H1 (cell line): ENCODE measurements at places on chromosomes 2 and 18.

DNA sequence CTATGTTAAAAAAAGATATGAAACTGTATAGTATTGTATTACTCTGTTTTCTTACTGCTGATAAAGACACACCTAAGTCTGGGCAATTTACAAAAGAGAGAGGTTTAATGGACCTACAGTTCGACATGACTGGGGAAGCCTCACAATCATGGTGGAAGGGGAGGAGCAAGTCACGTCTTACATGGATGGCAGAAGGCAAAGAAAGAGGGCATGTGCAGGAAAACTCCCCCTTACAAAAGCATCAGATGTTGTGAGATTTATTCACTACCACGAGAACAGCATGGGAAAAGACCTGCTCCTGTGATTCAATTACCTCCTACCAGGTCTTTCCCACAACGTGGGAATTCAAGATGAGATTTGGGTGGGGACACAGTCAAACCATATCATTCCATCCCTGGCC, 57.0 kb downstream of the NCOA1 start:
- H3K36me3 ChIP-seq, result no peaks in the 10 kb centered on the region
- no peaks in the 10 kb centered on the region for H3K4me1 ChIP-seq
- no peaks in the 10 kb centered on the region for H3K27me3 ChIP-seq
- no peak for DNase-seq
- H3K27ac ChIP-seq, result no peak overlapping the region
- H3K4me3 ChIP-seq, result no peak overlapping the region

- H3K36me3 ChIP-seq, result no peaks in the 10 kb centered on the region
- H3K27ac ChIP-seq, result no peak overlapping the region
- no peak for DNase-seq
- H3K4me1 ChIP-seq, result peaks cover 8% of the 10 kb centered on the region; the same call in 1 of the 2 replicates
These were observed 10.6 kb downstream of the MYO1B start for GRCh38 chr2:191255756-191256312.

- no peak overlapping the region for H3K27ac ChIP-seq
- no peaks in the 10 kb centered on the region for H3K4me1 ChIP-seq
- DNase-seq, result no peak
- no peaks in the 10 kb centered on the region for H3K27me3 ChIP-seq
- peaks cover 2% of the 10 kb centered on the region; the same call in 1 of the 2 replicates for H3K36me3 ChIP-seq
- H3K4me3 ChIP-seq, result no peak overlapping the region
These were observed 14.8 kb downstream of the MBD2 start for GRCh38 chr18:54209471-54210180.

- H3K4me3 ChIP-seq, result no peak overlapping the region
- H3K27ac ChIP-seq, result no peak overlapping the region
- no peaks in the 10 kb centered on the region for H3K27me3 ChIP-seq
- H3K36me3 ChIP-seq, result no peaks in the 10 kb centered on the region
These were observed 2.9 kb upstream of the ARPC2 start for GRCh38 chr2:218214116-218214515.

- DNase-seq, result no peak
- no peak overlapping the region for H3K4me3 ChIP-seq
- H3K27ac ChIP-seq, result no peak overlapping the region
- H3K4me1 ChIP-seq, result no peaks in the 10 kb centered on the region
These were observed 562.6 kb downstream of the SPAG16 start for GRCh38 chr2:213846856-213847255.

- H3K27ac ChIP-seq, result no peak overlapping the region
- no peaks in the 10 kb centered on the region for H3K4me1 ChIP-seq
- H3K4me3 ChIP-seq, result no peak overlapping the region
- no peak for DNase-seq
- H3K36me3 ChIP-seq, result no peaks in the 10 kb centered on the region
- H3K27me3 ChIP-seq, result no peaks in the 10 kb centered on the region
These were observed 221.8 kb upstream of the OSR1 start for GRCh38 chr2:19580264-19580663.

DNA sequence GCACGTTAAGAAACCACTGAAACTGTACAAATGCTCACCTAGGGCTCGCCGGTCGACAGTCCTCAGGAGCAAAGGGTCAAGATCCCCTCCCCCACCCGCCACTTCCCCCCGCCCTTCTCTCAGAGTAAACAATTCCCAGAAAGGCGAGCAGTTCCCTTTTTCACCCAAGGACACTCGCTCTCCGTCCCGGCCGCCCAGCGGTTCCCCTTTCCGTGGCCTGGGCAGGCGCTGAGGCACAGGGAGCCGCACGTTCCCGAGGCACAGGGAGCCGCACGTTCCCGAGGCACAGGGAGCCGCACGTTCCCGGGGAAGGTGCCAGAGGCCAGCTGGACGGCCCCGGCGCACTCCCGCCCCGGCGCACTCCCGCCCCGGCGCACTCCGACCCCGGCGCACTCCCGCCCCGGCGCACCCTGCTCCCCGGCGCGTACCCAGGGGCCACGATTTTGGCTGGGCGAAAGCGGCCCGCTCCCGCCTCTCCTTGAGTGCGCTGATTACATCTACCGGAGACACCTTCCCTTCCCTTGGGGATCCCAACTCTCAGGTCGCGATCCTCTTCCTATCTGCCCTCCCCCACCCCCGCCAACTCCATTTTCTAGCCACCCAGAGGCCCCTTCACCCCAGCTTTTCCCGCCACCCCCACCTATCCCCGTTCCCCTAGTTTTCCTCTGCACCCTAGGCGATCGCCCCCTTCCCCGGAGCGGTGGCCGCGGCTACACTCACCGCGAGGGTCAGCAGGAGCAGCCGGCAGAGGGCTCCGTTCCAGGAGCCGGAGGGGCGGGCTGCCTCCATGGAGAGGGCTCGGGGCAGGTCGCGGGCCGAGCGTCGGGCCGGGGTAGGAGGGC, 817 bp downstream of the DSC2 start:
- H3K27me3 ChIP-seq, result no peaks in the 10 kb centered on the region
- H3K27ac ChIP-seq, result peak overlapping the region; percentile 90
- DNase-seq, result no peak
- no peaks in the 10 kb centered on the region for H3K36me3 ChIP-seq

DNA sequence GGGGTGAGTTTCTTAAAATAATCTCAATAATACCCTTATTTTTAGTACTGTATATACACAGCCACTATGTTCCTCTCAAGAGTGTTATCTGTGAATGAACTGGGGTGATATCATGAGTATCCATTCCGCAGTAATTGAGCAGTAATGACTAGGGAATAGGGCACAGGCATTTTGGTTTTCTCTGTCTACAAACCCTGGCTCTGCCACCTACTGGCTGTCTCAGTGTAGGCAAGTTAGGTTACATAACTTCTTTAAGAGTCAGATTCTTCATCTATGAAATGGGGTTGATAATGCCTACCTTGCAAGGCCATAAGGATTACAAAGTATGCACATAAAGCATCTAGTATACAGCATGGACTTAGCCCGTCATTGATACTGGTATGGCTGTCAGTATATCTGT, 555.8 kb downstream of the NRXN1 start:
- H3K36me3 ChIP-seq, result no peaks in the 10 kb centered on the region
- no peaks in the 10 kb centered on the region for H3K27me3 ChIP-seq
- H3K4me1 ChIP-seq, result no peaks in the 10 kb centered on the region
- no peak overlapping the region for H3K27ac ChIP-seq

DNA sequence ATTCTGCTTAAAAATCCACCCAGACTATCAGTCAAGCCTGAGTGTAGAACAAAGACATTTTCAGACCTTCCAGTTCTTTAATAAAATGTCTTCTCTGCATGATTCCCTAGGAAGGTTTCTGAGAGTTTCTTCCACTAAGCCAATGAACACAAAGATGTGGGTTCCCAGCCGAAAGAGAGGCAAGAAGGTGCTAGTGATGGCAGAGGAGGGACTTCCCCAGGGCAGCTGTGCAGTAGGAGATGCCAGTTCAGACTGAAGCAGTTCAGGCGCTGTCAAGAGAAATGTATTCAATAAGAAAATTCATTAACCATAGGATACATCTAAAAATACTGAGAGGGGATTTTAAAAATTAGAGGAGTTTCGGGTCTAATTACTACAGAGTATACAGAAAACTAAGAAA, 83.3 kb downstream of the RND3 start:
- no peak overlapping the region for H3K27ac ChIP-seq
- no peaks in the 10 kb centered on the region; the same call in 1 of the 2 replicates for H3K36me3 ChIP-seq
- no peak overlapping the region for H3K4me3 ChIP-seq
- H3K4me1 ChIP-seq, result no peaks in the 10 kb centered on the region; the same call in 1 of the 2 replicates

- H3K4me1 ChIP-seq, result no peaks in the 10 kb centered on the region
- no peaks in the 10 kb centered on the region for H3K27me3 ChIP-seq
- no peak overlapping the region for H3K4me3 ChIP-seq
- H3K36me3 ChIP-seq, result no peaks in the 10 kb centered on the region
These were observed 32.6 kb upstream of the SP3 start for GRCh38 chr2:173997753-173998152.

DNA sequence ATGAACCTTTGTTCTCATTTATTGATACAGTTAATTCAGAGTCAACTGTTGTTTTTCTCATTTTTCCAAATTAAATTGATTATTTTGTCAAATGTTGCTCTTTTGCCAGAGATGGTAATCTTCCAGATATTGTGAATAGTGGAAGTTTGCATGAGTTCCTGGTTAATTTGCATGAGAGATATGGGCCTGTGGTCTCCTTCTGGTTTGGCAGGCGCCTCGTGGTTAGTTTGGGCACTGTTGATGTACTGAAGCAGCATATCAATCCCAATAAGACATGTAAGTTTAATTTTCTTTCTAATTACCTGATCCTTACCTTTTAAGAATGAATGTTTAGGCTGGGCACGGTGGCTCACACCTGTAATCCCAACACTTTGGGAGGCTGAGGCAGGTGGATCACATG, 7.8 kb downstream of the CYP20A1 start:
- no peaks in the 10 kb centered on the region for H3K4me1 ChIP-seq
- H3K27me3 ChIP-seq, result no peaks in the 10 kb centered on the region
- no peak overlapping the region for H3K4me3 ChIP-seq
- DNase-seq, result no peak
- peaks cover 9% of the 10 kb centered on the region; the same call in 1 of the 2 replicates for H3K36me3 ChIP-seq

DNA sequence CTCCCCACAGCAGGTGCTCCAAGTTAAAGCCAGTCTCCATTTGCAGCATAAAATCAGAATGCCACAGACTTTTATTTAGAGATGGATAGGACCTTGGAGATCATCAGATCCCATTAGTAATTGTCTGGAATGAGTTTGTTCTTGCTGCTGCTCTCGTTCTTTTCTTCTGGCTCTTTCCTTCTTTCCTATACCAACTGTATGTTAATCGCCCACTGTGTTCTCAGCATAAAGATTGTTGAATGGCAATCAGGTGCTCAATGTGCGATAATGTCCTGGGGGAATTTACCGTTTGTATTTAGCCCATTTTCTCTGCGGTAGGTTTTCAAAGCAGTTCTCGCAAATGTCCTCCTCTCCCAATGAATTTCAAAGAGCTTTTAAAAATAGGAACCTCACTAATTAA, 3.3 kb downstream of the GPR39 start:
- no peaks in the 10 kb centered on the region for H3K36me3 ChIP-seq
- H3K27me3 ChIP-seq, result peaks cover 23% of the 10 kb centered on the region
- peaks cover 8% of the 10 kb centered on the region for H3K4me1 ChIP-seq
- H3K4me3 ChIP-seq, result no peak overlapping the region

DNA sequence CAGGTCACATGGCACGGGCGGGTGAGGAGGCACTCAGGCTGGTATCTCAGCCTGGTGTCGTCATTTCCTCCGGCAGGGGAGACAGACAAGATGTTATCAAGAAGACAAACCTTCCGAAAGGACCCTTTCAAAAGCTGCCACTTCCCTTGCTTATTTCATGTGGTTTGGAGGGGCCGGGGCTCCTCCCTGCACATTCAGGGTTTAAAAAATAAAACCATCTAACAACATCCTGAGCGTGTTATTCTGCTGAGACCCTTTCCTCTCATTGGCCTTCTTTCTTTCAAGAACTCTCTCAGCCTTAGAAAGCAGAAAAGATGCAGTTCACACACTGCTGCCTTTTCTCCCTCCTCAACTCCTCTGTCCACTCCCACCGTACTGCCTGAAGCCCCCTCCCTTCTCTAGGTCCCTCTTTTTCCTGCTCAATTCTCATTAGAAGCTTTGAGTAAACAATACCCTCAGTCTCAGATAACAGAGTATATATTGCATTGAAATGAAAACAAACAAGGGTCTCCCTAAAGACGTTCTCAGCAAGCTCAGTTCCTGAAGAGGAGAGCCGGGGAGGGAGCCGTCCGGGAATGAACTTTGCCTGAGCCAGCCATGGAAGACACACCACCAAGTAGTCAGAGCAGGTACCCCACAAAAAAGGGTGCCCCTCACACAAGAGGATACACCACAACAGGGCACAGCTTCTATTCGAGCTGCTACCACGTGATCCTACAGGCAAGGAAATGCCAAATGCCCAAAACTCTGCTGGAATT, 9.7 kb downstream of the SMAD7 start:
- no peaks in the 10 kb centered on the region; the same call in 1 of the 2 replicates for H3K27me3 ChIP-seq
- no peaks in the 10 kb centered on the region for H3K36me3 ChIP-seq
- no peak overlapping the region for H3K4me3 ChIP-seq

DNA sequence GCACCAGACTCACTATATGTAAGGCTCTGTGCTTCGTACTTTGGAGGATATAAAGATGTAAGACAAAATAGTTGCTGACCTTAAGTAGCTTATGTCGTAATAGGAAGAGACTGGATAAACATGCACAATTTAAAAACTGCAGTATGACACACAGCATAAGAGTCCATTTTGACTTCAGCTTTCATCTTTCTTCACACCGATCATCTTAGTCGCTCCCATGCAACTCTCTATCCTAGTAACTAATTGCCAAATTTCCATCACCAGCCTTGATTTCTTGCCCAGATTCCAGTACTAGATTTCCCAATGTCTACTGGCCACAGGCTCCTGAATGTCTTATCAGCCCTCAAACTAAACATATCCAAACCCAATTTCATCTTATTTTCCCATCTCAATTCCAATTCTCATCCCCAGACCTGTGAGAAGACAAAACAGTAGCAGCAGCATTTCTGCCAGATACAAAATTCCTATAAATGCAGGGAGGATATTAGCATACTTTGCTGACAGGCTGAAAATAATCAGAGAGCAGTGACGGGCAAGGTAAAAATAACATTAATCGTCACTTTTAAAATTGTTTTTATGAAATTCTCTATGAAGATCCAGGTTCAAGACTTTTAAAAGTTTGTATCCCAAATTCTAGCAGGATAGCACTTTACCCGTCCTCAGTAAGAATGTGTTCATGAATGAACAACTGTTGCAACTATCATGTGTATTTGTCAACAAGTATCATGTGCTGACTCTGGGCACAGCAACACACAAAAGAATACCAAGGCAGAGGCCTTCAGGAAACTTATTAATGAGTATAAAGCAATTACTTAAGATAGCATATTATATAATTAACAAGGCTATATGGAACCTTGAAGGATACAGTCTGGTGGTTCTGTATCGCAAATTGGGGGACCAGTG, 42.2 kb downstream of the KIDINS220 start:
- no peaks in the 10 kb centered on the region for H3K27me3 ChIP-seq
- no peak overlapping the region for H3K4me3 ChIP-seq
- H3K27ac ChIP-seq, result no peak overlapping the region
- no peaks in the 10 kb centered on the region for H3K4me1 ChIP-seq
- peaks cover 4% of the 10 kb centered on the region; the same call in 1 of the 2 replicates for H3K36me3 ChIP-seq
- DNase-seq, result no peak

- H3K27me3 ChIP-seq, result no peaks in the 10 kb centered on the region
- DNase-seq, result no peak
- peaks cover 5% of the 10 kb centered on the region for H3K4me1 ChIP-seq
- no peak overlapping the region for H3K27ac ChIP-seq
- H3K4me3 ChIP-seq, result no peak overlapping the region
- no peaks in the 10 kb centered on the region for H3K36me3 ChIP-seq
These were observed 297.8 kb downstream of the DLGAP1 start for GRCh38 chr18:4157352-4157751.

- H3K4me1 ChIP-seq, result peaks cover 8% of the 10 kb centered on the region
- H3K27me3 ChIP-seq, result no peaks in the 10 kb centered on the region
- no peaks in the 10 kb centered on the region for H3K36me3 ChIP-seq
- no peak overlapping the region for H3K4me3 ChIP-seq
- DNase-seq, result no peak
These were observed 138.9 kb upstream of the PELI1 start for GRCh38 chr2:64283006-64283570.
